ENCODE measurements at places on chromosomes 7 and 10.

- DNase-seq = no peak
Observed at GRCh38 chr7:31340603-31341002, at the start of gene NEUROD6. Gene NEUROD6, minus strand, starts transcription at chr7:31340726. Its CDS starts 1,458 bp downstream, at chr7:31339268.

- no peak for DNase-seq
Observed at GRCh38 chr7:20402747-20403230, 72.1 kb downstream of the ITGB8 start.

- no peak for DNase-seq
Observed at GRCh38 chr10:97063271-97063982, 122.3 kb downstream of the SLIT1 start.

DNA sequence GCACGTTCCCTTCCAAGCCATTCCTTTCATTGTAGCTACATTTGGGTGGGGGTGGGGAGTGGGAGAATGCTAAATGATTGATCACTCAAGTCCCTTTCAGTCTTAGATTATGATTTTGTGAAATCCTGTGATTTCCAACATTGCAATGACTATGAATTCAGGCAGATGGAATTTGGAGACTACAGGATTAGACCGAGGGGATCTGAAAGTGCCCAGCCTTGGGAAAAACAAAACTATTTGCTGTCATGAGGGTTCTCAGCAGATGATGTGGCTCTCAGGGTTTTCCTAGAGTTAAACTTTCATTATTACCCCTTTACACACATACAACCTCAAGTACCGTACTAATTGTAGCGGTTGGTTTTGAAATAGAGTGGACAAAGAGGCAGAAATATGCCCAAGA, 4.7 kb downstream of the MACROH2A2 start:
- no peak for DNase-seq
